ENCODE measurements at places on chromosomes 1 and 21.

DNA sequence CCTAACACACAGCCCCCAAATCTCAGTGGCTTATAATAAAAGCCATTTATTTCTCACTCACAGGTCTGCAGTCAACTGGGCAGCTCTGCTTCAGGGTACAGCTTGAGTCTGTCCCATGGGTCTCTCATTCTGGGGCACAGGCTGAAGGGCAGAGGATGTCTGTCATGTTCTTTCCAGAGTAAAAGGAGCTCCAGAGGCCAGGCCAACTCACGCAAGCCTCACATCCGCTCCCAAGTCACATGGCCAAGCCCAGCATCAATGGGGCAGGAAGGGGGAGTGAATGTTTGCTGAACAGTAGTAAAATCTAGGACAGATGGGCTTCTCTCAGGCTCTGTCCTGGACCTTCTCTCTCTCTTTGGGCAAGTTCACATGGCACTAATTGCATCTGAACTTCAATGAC is 7.1 kb upstream of the SSBP3 start:
- DNase-seq = peak; percentile 63

DNA sequence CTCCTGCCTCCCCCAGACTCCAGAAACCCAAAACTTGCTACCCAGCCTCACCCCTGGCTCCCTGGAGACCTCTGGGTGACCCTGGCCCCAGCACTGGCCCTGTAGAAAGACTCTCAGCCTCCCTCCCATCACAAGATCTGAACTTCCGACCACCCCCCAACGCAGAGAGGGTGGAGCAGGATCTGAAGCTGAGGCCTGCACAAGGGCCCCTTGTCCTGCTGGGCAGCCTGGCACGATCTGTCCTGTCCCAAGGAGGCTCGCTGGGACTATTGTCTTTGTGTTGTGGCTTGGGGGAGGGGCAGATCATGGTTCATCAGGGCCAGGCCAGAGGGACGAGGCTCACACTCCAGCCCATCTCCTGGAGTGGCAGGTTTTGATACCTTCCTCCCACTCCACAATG is 20.0 kb downstream of the PHLDA3 start:
- DNase-seq = no peak

DNA sequence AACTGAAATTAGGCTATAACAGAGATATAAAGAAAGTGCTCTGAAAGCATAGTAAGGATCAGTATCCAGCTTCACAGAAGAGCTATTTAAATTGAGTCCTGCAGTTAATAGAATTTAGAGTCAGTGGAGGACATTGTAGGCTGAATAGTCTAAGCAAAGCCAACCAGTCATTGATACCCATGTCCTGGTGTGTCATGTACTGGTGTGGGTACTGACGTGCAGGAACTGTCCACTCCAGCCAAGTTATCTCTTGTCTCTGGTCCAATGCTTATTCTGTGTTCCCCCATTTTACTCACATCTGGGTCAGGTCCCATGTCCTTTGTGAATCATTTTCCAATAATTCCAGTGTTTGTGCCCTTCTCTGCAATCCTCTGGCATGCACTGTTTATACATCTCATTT is 90.0 kb downstream of the MACF1 start:
- no peak for DNase-seq

- no peak for DNase-seq
These were observed 124.0 kb downstream of the SYT14 start for GRCh38 chr1:210061992-210062391.

DNA sequence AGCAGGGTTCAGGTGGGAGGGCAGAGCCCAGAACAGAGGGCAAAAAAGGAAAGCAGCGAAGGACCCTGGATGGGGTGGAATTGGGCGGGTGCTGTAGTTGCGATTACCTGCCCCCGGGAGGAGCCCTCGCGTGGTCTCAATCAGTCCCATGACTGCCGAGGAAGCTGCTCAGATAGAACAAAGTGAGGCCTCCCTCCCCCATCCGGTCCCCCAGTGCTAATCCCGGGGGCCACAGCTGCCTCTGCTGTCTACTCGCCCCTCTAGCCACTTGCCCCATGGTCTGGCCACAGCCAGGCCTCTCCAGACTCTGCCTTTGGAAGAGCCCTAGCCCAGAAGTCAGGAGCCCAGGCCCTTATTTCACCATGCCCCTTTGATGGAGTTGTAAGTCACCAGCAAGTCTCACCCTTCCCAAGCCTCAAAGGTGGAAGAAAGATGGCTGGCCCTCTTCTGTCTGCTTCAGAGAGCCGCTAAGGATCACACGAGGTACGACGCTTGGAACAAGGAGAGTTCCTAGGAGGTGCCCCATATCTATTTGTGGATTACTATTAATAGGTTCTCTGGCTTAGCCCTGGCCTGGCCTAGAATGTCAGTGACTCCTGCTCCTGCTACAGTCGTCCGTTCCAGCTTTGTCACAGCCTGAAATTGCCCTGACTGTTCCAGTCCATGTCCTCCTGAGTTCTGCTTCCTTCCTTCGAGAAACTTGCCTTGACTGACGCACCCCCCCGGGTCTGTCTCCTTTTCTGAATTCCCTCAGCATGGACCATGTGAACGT is 16.4 kb downstream of the ECHDC2 start:
- DNase-seq = peak; percentile 40

GRCh38 chr1:164137273-164137925 is 421.6 kb upstream of the PBX1 start:
- DNase-seq = no peak

GRCh38 chr21:39208624-39209333 is 25.5 kb upstream of the PSMG1 start:
- no peak for DNase-seq

DNA sequence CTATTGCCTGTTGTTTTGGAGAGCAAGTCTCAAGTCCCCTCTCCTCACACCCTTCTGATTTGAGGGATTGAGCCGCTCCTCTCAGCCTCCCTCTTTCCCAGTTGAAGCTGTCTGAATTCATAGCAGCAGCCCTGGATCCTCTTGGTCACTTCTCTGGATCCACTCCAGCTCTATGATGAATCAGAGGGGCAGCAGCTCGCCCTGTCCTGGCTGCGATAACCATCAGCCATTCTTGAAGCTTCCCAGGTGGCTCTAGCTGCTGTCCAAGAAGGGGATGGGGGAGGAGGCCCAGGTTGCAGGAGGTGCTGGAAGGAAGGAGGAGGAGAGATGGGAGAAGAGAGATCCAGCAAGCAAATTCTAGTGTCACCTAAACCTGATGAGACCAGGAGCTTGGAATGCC is 31.3 kb downstream of the WNT4 start:
- no peak for DNase-seq

GRCh38 chr1:169338617-169339016 is 29.0 kb downstream of the NME7 start:
- no peak for DNase-seq

- DNase-seq = no peak
These were observed 55.5 kb upstream of the RASAL2 start for GRCh38 chr1:178038372-178038771.

GRCh38 chr21:18228060-18228739 is 16.4 kb upstream of the CHODL start:
- DNase-seq = no peak

DNA sequence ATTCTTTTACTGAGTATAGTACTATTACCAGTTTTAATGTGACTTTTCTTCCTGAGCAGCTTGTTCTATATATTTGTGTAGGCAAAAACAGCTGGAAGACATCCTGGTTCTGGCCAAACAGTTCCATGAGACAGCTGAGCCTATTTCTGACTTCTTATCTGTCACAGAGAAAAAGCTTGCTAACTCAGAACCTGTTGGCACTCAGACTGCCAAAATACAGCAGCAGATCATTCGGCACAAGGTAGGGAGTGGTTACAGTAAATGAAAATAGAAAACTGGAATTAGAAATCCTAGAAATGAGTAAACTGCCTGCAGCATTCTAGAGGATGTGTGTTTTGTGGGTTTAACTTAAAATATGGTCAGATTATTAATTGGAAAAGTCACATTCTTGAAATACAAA is 64.1 kb upstream of the BMP8A start:
- DNase-seq = no peak

DNA sequence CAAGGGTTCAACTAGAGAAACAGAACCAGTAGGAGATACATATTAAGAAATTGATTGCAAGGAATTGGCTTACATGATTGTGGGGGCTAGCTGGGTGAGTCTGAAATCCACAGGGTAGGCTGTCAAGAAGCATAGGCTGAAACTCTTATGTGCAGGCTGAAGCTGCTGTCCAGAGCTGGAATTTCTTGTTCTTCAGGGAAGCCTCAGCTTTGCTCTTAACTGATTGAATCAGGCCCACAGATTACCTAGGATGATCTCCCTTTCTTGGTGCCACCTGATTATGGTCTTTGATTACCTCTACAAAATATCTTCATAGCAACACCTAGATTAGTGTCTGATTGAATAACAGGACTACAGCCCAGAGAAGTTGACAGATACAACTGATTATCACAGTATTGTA is 22.5 kb upstream of the FRRS1 start:
- no peak for DNase-seq

DNA sequence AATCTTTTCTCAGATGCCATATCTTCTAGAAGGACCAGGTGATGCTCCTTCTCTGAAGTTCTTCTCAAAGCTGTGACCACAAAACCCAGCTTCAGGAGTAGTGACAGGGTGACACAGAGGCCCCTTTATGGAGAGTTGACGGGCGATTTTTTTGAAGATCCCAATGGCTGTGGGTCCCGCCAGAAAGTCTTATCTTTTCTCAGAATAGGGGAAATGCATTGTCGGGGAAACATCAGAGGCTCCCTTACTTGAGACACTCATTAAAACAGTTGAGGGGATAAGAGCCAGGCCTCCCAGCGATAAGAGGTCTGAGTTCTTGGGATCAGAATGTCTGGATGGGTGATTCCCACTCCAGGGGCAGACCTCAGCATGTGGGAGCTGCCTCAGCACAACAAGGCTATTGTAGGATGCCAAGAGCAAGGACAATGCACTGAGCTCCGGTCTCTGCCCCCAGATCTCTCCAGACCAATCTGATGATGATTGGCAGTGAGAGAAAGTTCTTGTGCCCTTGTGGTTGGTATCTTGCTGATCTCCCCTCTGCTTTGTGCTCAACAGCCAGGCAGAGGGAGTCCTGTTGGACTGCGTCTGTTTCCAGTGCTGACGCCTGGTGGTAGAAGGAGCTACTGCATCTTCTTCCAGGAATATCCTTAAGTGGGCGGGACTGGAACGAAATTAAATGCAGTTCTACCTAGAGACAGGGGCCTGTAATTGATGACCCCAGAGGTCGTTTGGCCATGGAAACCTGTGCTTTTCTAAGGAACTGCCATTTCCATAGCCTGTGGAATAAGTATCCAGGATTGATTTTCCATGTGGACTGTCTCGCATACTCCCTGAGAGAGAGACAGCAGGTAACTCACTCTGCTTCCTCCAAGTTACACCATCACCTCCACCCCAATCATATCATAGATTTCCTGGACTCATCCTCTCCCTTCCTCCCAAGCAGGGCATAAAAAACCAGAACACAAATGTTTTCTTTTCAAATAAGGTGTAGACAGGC is 6.8 kb upstream of the ACKR1 start:
- DNase-seq = peak; percentile 56

- no peak for DNase-seq
These were observed 120.8 kb upstream of the RRP15 start for GRCh38 chr1:218164111-218164929.

DNA sequence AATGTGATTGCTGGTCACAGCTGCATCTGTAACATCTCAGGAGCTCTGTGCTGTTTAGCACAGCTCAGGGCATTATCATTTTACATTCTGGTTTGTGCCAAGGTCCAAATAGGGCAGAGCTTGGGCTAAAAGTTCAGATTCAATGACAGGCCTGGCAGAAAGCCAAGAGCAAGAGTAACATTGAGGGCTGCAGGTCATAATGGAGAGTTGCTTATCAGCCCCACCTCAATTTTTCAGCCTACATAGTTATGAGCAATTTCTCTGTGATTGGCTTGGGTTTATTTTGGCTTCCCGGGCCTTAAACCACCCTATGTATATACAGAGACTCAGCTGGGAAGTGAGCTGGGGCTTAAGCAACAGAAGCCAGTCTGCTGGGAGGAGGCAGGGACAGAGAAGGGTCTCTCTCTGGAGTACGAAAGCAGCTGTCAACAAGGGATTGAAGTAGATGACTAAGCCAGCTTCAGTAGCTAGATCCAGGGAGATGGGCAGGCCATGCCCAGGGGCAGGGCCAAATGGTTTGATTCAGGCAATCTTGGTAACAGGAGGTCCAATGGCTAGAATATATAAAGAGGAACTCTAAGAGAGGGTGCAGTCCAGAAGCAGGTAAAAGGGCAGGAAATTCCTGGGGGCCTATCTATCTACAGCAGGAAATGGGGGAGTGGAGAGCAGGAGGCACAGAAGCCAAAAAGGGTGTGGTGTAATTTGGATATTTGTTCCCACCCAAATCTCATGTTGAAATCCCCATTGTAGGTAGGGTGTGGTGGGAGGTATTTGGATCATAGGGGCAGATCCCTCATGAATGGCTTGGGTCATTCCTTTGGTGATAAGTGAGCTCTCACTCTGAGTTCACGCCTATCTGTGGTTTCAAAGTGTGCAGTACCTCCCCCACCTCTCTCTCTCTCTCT is 49.0 kb downstream of the BRINP2 start:
- DNase-seq = no peak

- no peak for DNase-seq
These were observed 51.9 kb downstream of the DIPK1A start for GRCh38 chr1:92909321-92909720.

DNA sequence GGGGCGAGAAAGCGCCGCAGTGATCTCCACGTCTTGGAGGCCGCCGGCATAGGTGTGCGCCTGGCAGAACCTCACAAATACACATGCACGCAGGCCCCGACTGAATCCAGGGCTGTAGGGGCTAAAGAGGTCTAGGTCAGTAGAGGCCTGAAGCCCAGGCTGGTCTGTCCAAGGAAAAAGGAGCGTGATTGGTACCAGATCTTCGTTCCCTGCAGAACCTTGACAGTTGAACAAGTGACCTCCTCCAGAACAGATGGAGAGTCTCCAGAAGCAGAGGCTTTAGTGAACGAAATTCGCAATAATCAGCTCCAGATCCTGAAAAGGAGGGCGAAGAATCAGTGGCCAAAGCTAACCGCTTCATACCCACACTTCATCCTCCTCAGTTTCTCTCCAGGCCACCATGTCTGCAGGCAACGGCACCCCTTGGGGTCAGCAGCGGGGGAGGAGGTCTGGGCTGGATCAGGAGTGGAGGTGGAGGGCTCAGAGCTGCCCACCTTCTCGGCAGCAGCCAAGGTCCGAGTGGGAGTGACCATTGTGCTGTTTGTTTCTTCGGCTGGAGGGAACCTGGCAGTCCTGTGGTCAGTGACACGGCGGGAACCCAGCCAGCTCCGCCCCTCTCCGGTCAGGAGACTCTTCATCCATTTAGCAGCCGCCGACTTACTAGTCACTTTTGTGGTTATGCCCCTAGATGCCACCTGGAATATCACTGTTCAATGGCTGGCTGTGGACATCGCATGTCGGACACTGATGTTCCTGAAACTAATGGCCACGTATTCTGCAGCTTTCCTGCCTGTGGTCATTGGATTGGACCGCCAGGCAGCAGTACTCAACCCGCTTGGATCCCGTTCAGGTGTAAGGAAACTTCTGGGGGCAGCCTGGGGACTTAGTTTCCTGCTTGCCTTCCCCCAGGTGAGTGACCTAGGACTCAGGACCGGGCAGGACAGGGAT is 749 bp upstream of the PEX11B start:
- DNase-seq = peak; percentile 18

DNA sequence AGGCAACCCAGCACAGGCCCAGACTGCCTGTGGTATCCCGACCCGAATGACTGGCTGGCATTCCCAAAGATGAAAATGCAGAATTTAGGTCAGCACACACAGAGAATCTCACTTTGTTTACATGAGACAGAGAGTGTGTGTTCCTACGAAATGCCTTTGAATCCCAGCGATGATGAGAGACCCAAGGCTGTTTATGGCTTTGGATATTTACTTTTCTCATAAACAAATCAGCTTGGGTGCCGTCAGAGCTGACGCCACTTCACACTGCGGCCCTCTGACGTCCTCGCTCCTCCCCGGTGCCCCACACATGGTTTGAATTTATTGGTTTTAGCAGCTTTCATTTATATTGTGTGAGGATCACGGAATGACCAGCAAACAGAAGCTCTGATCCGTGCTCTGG is 18.7 kb downstream of the TRABD2B start:
- DNase-seq = no peak

All from activated CD4-positive, alpha-beta T cell treated with anti-CD3 and anti-CD28 coated beads, Interleukin-2, amount 10 ng/mL, durations not matched to agents 7 days and 5 days (primary cell).